ENCODE measurements at places on chromosomes 16 and 17. TPM values are rescaled to one million over a fixed set of nuclear protein-coding genes. Genes with fewer than 3 reads are reported as not detected.

DNA sequence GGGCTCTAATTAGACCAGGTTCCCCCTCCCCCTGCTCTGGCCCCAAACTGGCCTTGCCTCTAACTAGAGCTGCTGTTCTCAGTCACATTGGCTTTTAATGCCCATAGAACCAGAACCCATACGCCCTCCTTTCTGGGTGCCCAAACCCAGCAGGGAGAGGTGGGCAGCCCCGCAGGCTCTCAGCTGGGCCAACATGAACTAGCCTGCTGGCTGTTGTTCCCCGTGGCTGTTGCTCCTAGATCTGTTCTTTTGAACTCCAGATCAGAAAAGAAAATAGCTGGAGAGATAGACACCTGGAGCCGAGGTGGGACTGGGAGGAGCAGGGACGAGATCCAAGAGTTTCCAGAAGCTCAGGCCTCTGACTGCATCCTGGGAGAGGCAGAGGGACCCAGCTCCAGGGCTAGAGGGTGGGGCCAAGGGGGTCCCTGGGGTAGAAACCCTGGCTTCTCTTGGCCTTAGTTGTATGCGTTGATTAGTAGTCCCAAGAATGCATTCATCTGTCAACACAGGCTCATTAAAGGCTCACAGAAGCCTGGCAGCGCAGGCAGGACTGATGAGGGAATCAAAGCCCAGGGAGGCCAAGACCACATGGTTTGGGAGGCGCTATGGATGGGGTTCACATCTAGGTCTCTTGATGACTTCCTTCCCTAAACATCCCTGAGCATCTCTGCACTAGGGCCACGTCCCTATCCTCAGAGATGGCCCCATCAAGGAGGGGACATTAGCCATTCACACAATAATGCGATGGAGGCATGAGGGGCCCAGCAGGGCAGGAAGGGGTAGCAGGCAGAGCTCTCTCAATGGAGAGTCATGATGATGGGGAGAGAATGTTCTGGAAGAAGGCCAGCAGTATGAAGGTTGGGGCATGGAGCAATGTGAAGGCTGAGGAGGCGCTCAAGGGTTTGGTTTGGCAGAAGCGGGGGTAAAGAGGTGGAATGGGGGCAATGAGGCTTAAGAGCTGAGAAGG is 1.3 kb upstream of the CPSF4L start:
- H3K4me1 ChIP-seq, result no peaks in the 10 kb centered on the region
- H3K4me3 ChIP-seq, result no peak overlapping the region
- H3K27ac ChIP-seq, result no peak overlapping the region
- DNase-seq, result no peak
- no peaks in the 10 kb centered on the region for H3K36me3 ChIP-seq

Gene DECR2
- 23.8 TPM for total RNA-seq

Gene SPIRE2
- total RNA-seq, result 6.5 TPM

- H3K36me3 ChIP-seq, result no peaks in the 10 kb centered on the region
- peak overlapping the region; percentile 96 for H3K27ac ChIP-seq
- H3K27me3 ChIP-seq, result no peaks in the 10 kb centered on the region
- H3K4me1 ChIP-seq, result peaks cover 24% of the 10 kb centered on the region
- peak overlapping the region; percentile 66 for H3K4me3 ChIP-seq
- peak; percentile 76 for DNase-seq
Observed at GRCh38 chr16:4314532-4315185, 1.2 kb upstream of the GLIS2 start.

- DNase-seq, result no peak
- H3K4me1 ChIP-seq, result no peaks in the 10 kb centered on the region
- no peak overlapping the region for H3K4me3 ChIP-seq
- no peaks in the 10 kb centered on the region for H3K36me3 ChIP-seq
- H3K27me3 ChIP-seq, result no peaks in the 10 kb centered on the region
Observed at GRCh38 chr17:69602972-69603371, 188.5 kb downstream of the MAP2K6 start.

GRCh38 chr17:67824735-67825626 is at the start of gene BPTF:
Gene BPTF, plus strand, starts transcription at chr17:67825503. Its CDS starts 222 bp downstream, at chr17:67825725.
- H3K27me3 ChIP-seq, result no peaks in the 10 kb centered on the region
- no peaks in the 10 kb centered on the region for H3K4me1 ChIP-seq
- peak within 1 kb of the TSS; percentile 83 for H3K4me3 ChIP-seq
- peak within 1 kb of the TSS; percentile 87 for H3K27ac ChIP-seq
- peak; percentile 94 for DNase-seq

Gene KRT9
- total RNA-seq, result not detected

- no peak overlapping the region for H3K27ac ChIP-seq
- no peaks in the 10 kb centered on the region for H3K4me1 ChIP-seq
Observed at GRCh38 chr16:84759061-84759460, 59.3 kb downstream of the USP10 start.

GRCh38 chr17:52410781-52411180 is 252.3 kb upstream of the CA10 start:
- no peaks in the 10 kb centered on the region for H3K4me1 ChIP-seq
- H3K36me3 ChIP-seq, result no peaks in the 10 kb centered on the region
- DNase-seq, result no peak
- no peak overlapping the region for H3K4me3 ChIP-seq
- no peak overlapping the region for H3K27ac ChIP-seq

- no peaks in the 10 kb centered on the region for H3K27me3 ChIP-seq
- no peak for DNase-seq
- no peaks in the 10 kb centered on the region for H3K36me3 ChIP-seq
- H3K4me1 ChIP-seq, result no peaks in the 10 kb centered on the region
- H3K4me3 ChIP-seq, result no peak overlapping the region
Observed at GRCh38 chr16:29743827-29744531, 1.8 kb downstream of the C16orf54 start.

DNA sequence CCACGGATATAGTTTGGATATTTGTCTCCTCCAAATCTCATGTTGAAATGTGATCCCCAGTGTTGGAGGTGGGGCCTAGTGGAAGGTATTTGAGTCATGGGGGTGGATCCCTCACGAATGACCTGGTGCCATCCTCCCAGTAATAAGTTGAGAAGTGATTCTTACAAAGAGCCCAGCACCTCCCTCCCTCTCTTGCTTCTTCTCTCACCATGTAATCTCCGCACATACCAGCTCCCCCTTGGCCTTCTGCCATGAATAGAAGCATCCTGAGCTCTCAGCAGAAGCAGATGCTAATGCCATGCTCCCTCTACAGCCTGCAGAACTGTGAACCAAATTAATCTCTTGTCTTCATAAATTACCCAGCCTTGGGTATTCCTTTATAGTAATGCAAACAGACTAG is 41.9 kb upstream of the RBBP6 start:
- DNase-seq, result no peak
- no peaks in the 10 kb centered on the region for H3K36me3 ChIP-seq
- no peak overlapping the region for H3K27ac ChIP-seq
- no peak overlapping the region for H3K4me3 ChIP-seq
- H3K4me1 ChIP-seq, result no peaks in the 10 kb centered on the region

Gene TMEM106A
- total RNA-seq, result 18.1 TPM

Gene HES7
- 0.25 TPM for total RNA-seq

GRCh38 chr16:22232277-22233036 is 26.4 kb downstream of the EEF2K start:
- H3K4me1 ChIP-seq, result peaks cover 3% of the 10 kb centered on the region
- no peaks in the 10 kb centered on the region for H3K27me3 ChIP-seq
- no peak overlapping the region for H3K4me3 ChIP-seq
- H3K36me3 ChIP-seq, result no peaks in the 10 kb centered on the region
- H3K27ac ChIP-seq, result peak overlapping the region; percentile 37

DNA sequence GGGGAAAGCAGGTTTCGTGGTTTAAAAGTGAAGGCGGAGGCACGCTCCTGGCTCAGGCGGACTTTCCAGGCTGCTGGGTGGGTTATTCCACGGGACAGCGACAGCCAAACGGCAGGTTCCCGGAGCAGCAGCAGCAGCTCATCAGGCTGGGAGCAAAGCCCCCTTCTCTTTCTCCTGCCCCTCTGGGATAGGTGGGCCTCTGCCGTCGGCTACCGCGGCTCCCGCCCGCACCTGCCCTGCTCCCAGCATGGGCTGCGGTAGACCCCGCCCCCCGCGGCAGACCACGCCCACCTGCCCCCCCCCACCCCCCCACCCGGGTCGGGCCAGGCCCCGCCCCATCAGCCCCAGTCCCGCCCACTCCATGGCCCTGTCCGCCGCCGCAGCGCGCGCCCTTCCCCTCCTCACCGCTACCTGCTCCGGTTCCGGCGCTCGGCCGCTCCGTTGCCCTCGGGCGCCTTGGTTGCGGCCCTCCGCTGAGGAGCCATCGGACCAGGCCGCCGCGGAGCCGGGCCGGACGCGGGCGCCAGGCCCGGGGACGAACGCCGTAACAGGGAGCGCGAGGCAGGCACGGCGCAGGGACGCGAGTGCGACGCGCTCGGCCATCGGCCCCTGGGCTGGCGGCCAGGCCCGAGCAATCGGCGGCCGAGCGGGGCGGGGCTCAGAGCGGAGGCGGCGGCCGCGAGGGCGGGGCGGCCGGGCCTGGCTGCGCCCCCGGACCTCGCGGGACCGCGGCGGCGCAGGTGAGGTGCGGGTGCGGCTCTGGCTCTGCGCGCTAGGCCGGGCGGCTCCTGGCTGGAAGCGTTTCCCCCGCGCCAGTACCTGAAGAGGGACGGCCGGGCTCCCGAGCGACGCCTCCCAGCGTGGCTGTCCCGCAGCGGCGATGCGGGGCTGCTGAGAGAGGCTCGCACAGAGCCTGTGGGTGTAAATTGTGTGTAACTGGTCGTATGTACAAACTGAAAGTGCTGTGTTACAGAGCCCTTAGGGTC is at the start of the genes HEXD and OGFOD3:
HEXD (plus strand) TSS at position 347 of the 986 bp plus-strand sequence. CDS start 1,453 bp downstream, outside the sequence.
OGFOD3 (minus strand) TSS at position 586 of the 986 bp plus-strand sequence; CDS start at position 485, 101 bp downstream.
- no peaks in the 10 kb centered on the region for H3K27me3 ChIP-seq
- H3K36me3 ChIP-seq, result no peaks in the 10 kb centered on the region
- peak; percentile 94 for DNase-seq
- peak within 1 kb of the TSS; percentile 95 for H3K27ac ChIP-seq

DNA sequence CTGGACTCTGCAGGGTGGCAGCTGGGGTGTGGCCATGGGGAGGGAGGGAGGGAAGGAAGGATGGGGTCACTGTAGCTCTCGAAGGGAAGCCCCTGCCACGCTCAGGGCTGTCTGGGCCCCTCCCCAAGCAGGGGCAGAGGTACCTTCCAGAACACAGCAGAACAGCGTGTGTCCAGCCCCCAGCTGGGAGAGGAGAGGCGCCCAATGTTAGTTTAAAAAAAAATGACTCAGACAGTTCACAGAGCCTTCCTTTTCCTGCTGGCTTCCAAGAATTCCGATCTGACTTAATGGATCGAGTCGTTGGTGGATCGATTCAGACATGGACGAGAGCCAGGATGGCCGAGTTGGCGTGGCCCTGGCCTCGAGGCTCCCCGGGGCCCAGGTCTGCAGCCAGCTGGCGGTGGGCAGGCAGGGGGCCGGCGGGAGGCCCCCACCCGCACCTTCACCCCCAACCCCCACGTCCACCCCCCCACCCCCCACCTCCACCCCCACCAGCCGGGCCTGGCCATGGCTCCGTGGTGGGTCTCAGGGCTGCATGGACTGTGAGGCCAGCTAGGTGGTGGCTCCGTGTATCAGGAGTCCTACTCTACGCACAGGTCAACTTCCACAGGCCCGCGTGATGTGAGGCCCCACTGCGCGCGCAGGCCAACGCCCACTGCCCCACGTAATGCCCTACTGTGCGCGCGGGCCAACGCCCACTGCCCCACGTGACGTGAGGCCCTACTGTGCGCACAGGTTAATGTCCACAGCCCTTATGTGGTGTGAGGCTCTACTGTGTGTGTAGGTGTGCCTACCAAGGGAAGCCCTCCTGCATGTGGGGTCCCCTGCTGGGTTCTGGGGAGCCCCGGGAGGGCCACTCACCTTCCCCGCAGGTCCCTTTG is 21.8 kb downstream of the CACNA1H start:
- no peak overlapping the region for H3K4me3 ChIP-seq
- no peaks in the 10 kb centered on the region for H3K36me3 ChIP-seq
- no peaks in the 10 kb centered on the region for H3K27me3 ChIP-seq

- no peak for DNase-seq
- no peaks in the 10 kb centered on the region for H3K27me3 ChIP-seq
- no peak overlapping the region for H3K4me3 ChIP-seq
- no peaks in the 10 kb centered on the region for H3K36me3 ChIP-seq
- H3K4me1 ChIP-seq, result no peaks in the 10 kb centered on the region
Observed at GRCh38 chr17:76408037-76408849, 23.8 kb downstream of the SPHK1 start.
